Activated CD4-positive, alpha-beta T cell treated with anti-CD3 and anti-CD28 coated beads for 48 hours (primary cell): ENCODE measurements at places on chromosomes 6 and 20.

GRCh38 chr6:119323931-119324330, 25.6 kb downstream of the MAN1A1 start:
- no peak for DNase-seq

- no peak for DNase-seq
These were observed 472 bp upstream of the EDN3 start for GRCh38 chr20:59299945-59300332.

DNA sequence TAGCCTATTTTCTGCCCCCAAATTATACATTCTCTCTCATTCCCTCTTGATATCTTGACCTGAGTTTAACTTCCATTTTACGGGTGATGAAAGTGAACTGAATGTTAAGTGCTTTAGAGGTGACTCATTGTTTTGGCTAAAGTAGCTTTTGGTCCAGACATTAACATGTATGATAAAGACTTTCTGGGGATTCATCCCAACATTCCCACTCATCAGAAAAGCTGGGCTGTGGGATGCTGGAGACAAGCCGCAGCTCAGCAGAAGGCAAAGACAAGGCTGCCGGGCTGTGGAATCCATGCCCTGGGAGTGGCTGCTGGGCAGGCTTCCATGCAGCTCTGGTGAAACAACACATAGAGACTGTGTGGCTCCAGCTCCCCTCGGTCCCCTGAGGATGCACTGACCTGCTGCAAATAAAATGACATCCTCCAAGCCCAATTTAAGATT, 89.9 kb upstream of the SYNDIG1 start:
- no peak for DNase-seq

DNA sequence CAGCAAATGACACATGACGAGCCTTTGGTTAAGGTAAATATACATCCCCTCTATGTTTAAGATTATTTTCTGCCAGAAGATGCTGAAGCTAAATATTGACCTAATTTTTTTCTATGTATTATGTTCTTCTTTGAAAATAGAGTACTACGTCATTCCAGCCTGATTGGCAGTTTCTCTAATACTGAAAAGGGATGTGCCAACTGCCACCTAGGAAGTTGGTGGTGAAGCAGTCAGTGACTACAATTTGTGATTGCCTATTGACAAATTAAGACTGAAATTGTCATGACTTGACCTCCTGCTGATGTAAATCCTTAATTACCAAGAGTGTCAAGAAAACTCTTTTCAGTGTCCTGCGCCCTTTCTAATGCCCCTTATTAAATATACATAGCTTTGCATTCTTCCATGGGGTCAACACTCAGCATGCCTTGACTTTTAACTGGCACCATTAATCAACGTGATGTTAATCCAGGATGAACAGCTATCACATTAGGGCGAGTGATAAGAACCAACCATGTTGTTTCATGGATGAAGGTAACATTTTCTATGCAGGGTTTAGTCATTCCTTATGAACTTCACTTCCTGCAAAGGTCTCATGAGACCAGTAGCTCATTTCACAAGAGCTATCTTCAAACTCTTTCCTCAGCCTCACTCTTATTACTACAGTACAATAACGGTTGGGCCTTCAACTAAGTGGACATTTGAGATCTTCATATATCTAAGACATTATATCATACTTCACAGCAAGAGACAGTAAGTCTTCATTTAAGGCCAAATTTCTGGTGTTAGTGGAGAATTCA, 22.5 kb upstream of the SGK1 start:
- no peak for DNase-seq

DNA sequence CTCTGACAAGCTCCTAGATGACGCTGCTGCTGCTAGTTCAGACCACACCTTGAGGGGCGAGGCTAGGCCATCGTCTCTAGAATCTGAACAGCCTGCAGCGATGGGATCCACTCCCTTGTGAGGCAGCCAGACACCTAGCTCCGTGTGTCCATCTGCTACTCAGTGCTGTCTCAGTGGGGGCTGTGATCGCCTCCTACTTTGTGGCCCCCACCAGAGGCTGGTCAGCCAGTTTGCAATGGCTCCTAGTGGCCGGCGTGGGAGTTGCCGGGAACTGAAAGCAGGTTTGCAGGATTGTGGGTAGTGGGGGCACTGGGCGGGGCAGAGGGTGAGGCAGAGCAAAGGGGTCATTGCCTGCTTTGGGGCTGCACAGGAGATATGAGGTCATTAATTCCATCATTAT, 2.8 kb downstream of the CCN5 start:
- DNase-seq, result no peak

DNA sequence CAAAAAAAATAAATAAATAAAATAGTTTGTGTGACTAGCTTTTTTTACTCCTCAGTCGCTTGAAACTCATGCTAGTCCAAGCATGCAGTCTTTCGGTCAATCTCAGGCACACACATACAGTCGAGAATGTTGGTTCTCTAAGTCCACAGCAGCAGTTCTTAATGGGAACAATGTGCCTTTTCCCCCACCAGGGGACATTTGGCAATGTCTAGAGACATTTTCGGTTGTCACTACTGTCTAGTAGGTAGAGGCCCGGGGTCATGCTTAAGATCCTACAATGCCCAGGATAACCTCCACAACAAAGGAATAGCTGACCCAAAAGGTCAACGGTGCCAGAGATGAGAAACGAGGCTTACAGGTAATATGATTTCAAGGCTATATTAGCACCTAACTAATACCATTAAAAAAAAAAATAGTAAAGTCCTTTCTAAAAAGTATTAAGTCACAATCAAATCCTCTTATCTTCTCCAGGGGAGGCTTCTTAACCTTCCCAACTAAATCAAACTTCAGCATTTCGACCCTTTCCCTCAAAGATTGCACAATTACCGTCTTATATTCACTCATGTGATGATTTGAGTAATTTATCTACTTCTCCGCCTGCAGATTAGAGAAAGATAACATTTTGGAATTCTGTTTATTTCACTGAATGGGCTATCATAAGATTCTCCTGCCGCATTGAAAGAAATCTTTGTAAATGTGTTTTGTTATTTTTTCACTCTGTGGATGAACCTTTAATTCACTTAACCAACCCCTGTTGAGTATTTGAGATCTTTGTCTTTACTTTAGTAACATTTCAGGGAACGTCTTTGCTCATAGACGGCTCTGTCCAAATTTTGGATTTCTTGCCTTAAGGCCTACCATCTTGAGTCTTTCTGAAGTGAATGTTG, 8.1 kb upstream of the SALL4 start:
- no peak for DNase-seq

- no peak for DNase-seq
These were observed 300.8 kb upstream of the STXBP5 start for GRCh38 chr6:146903451-146903850.

GRCh38 chr6:11040134-11040533, 4.0 kb downstream of the ELOVL2 start:
- DNase-seq, result no peak

DNA sequence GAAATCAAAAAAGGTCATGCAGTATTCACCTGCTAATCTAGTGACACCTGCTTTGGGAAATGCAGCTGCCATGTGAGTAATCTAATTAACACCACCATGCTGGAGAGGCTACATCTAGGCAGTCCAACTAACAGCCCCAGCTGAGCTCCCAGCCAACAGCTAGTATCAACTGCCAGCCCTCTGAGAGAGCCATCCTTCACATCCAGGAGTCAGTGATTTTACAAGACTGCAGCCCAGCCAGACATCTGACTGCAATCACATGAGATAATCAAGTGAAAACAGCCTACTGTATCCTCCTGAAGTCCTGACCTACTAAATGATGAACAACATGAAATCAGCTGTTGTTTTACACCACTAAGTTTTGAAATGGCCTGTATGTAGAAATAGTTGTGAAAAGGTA, 298.4 kb downstream of the TRDN start:
- no peak for DNase-seq

DNA sequence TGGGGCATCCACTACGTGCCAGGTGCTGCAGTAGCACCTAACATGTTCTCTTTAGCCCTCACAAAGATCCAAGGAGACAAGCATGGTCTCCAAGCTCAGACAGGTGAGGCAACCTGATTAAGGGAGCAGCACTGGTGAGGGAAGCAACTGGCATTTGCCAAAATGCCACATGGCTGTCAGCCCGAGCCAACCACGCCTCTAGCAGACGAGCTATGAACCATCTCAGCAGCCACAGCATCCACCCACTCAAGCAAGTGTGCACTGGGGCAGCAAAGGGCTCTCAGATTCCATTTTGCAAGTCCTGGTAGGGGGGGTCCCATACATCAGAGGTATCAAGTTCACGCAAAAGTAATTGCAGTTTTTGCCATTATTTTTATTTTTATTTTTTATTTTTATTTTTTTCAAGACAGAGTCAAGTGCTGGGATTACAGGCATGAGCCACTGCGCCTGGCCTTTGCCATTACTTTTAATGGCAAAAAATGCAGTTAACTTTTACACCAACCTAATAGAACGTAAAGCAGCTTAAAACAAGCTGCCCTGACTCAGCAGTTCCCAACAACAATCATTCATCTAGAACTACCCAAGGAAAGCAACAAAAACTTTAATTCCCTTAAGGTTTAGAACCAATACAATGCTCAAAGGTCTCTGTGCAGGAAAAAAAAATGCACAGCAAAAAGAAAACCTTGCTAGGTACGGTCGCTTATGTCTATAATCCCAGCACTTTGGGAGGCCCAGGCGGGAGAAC, 36.3 kb upstream of the SPDEF start:
- DNase-seq, result peak; percentile 24

DNA sequence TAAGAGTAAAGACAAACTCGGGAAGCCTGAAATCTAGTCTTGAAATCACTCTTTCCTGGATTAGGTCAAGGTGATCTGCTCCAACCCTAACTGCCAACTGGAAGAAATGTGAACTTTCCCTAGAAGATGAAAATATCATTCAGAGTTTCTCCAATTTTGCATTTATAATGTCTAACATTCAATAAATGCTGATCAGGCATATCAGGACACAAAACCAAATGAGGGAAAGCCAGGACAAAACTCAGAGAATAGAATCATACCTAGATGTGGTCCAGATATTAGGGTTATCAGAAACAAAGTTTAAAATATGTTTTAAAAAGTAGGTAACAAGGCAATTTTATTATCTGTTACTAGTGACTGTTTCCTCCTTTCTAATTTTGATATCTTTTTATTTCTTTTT, 335.5 kb upstream of the MAP3K7 start:
- no peak for DNase-seq
